ENCODE measurements at places on chromosomes 5 and 9.

GRCh38 chr5:136677217-136677616, 311.9 kb upstream of the TRPC7 start:
- DNase-seq = no peak

- DNase-seq = no peak
Measured at GRCh38 chr9:94630833-94631232, 8.5 kb downstream of the FBP1 start.

DNA sequence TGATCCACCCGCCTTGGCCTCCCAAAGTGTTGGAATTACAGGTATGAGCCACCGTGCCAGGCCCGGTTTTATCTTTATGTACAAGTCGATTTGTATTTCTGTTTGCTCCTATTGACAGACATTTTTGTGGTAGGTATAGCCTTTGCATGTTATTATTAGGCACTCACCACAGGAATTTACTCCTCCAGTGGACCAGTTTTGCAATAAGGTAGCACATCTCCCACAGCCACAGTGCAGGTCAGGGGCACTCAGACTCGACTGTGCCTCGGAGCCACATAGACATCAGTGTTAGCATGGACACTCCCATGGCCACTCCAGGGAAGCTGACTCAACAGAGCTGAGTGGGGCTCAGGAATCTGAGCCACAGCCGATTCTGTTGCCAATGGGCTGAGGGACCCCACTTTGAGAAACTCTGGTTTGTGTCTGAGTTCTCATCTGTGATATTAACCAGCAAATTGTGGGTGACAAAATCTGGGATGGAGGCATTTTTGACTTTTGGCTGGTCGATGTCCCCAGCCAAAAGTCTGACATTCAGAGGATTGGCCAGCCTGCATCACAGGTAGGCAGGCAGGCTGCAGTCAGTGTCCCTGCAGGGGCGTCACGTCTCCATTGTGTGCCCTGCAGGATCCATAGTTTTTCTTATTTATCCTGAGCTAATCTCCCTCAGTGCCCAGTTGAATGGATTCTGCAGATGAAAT, 15.0 kb upstream of the SHB start:
- DNase-seq = peak; percentile 47

GRCh38 chr5:378301-378891, 56.9 kb downstream of the AHRR start:
- DNase-seq = no peak

- no peak for DNase-seq
Measured at GRCh38 chr9:107870927-107871680, 381.5 kb upstream of the KLF4 start.

DNA sequence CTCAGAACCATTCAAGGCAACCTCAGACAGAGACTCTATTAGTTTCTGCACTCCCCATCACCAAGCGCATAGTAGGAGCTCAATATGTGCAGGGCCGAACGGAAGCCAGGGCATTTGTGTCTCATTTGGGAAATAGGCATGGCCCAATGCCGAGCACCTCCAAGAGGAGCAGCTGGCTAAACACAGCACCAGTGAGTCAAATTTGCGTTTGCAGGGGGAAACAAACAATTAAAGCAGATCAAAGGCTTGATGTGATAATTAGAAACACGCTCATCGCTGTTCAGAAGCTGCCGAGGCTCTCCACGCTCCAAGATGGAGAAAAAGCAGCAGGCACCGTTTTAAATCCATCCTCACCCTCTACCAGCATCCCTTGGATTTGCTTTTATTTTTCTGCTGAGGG, 225.3 kb downstream of the AGTPBP1 start:
- DNase-seq = no peak

GRCh38 chr5:55222092-55222984, 4.8 kb downstream of the MCIDAS start:
- no peak for DNase-seq

DNA sequence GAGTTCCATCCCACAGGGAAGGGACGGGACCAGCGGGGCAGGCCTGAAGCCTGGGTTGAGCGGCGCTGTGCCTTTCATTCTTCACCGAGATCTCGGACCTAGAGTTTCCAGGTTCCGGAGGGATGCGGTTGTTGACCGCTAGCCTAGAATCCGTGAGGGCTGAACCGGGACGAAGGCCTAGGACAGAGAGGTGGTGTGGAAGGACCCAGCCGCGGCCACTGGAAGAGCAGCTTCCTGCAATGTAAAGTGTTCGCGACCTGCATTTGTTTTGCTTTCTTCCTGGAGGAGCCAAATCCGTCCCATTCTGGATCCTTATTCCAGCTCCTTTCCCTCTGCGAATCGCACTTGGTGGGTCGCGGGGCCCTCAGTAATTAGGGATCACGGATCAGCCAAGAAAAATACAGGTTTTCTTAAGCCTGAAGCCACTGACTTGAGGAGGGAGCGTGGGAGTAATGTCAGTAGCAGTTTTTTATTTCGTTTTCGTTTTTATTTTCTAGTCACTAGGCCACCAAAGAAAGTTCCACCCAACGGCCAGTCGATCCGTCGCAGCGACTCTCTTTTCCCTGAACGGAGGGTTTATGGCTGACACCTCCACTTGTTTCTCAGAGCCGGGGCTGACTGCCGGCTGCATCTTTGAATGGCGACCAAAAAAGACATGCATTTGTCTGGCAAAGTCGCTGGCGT, 48.6 kb downstream of the ANXA2R start:
- no peak for DNase-seq

DNA sequence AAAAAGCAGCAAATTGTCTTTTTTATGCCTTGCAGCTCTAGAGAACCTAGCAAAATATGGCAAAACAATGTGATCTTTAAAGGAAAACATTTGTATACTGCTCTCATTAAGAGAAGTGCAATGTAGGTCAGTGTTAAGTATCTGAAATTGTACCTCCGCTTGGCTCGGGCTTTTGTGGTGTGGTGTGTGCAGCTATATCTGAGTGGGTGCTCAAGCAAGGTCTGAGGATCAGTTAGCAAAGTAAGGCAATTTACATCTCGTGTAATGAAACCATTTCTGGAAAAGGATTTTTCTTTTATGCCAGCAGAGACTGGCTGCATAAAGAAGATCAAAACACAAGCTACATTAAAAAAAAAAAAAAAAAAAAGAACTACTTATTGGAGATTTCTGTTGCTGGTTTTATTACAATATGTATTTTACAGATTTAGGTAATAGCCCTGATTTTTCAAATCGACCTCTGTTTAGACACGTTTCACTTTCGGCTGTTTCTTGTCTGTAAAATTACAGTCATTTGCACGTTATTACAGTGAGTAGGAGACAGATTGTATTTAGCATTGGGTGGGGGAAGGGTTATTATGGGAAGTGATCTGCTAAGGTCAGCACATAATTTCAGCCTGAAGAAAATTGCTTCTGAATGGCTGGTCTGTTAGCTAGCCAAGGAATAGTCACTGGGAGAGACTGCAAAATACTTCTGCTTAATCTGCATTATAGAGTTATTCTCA, 7.9 kb upstream of the ZNF608 start:
- no peak for DNase-seq

DNA sequence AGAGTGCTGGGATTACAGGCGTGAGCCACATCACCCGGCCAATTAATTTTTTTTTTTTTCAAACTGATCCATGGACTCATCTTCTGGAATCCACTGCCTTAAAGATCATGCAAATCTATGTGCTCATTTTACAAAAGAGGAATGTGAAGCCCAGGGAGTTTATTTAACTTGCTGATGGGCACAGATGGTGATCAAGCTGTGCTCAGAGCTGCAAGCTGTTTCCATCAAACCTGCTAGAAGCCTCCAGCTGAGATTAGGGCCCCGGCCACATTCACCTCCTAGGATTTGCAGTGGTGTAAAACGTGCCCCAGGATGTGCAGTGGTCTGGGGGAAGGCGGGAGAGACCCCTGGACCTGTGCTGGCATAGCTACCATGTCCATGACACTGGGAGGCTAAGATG, 56.1 kb upstream of the TUT7 start:
- DNase-seq = no peak

DNA sequence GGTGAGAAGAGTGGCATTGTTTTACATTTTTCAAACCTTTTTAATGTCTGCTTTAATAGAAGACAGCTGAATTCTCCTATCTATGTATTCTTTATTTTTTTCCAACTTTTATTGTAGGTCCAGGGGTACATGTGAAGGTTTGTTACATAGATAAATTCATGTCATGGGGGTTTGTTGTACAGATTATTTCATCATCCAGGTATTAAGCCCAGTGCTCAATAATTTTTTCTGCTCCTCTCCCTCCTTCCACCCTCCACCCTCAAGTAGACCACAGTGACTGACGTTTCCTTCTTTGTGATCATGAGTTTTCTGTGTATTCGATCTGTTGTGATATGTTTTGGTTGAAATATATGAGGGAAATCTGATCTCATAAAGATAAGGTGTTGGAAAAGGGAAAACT, 1.7 kb upstream of the SREK1 start:
- DNase-seq = no peak

DNA sequence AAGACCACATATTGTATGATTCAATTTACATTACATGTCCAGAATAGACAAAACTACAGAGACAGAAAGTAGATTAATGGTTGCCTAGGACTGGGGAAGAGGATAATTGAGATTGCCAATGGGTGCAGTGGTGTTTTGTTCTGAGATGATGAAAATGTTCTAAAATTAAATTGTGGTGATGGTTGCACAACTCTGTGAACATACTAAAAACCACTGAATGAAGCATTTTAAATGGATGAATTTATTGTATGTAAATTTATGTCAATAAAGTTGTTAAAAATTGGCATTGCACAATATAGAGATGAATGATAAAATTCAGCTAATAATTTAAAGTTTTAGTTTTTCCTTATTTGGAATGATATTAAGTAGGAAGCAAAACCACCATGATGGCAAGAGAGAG, 109.5 kb upstream of the NR4A3 start:
- DNase-seq = no peak

DNA sequence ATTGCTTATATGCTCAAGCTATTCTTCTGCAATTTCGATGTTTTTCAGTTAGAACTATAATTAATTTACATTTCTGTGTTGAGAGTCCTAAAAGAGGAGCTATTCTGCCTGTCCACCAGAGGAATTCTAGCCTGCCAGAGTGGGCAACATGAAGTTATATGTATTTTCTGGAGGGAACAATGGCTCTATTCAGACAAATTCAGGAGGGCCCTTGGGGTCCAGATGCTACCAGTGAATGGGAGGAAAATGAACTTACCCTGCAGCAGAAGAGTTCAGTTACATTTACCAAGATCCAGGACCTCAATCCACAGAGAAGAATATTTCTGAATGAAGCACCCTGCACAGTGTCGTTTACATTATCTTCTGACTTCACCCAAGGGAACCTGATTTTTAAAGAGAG, 80.7 kb downstream of the ITGA1 start:
- no peak for DNase-seq

GRCh38 chr5:20114526-20114925, 126.5 kb upstream of the CDH18 start:
- DNase-seq = no peak

DNA sequence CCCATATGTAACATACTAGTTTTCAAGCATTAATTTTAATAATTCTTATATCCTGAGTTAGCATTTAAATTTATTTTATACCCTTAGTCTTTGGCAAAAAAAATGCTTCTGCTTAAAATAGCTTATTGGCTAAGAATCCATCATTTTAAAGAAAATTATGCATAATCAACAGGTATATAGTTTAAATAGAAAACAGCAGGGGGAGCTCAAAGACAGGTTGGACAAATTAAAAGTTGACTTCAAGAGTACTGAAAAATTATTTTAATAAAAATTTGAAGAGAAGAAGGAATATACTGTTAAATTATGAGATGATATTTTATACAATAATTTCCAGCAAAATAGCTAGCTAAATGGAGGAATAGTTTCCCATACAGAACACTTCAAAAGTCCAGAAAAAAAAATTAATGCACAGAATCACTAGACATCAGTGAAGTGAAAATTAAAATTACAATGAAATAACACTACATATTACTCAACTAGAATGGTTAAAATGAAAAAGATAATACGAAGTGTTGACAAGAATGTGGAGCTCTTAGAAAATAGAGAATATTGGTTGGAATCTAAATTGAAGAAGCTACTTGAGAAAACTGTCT, 387.1 kb downstream of the PDE4D start:
- no peak for DNase-seq

- DNase-seq = no peak
Measured at GRCh38 chr9:36632892-36633291, 60.2 kb downstream of the MELK start.

DNA sequence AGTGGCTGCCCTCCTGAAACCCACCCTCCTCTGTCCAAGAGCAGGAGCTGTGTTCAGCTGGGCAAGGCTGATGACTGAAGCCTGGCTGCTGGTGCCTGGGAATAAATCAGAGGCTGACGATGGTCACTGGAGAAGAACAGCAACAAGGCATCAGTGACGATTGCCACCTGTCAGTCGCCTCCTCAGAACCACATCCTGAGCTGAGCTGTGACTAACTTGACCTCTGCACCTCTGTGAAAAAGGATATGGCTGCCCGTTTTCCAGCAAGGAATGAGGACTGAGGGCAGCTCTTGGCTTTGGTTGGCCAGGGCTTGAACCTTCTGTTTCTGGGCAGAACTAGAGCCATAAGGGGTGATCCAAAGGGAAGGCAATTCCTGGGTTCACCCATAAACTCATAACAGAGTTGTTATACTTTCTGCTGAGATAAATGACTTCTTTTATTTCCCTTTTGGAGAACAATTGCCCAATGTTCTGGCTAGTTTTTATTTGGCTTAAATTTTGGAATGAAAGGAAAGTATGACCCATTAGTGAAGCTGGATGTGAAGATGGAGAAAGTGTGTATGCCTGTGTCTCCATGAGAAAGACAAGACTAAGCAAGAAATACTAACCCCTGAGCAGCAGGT, 40.1 kb downstream of the TRIP13 start:
- DNase-seq = peak; percentile 15

- no peak for DNase-seq
Measured at GRCh38 chr9:89657765-89658164, 53.0 kb downstream of the GADD45G start.

- no peak for DNase-seq
Measured at GRCh38 chr5:94674490-94675382, 56.3 kb downstream of the SLF1 start.

- no peak for DNase-seq
Measured at GRCh38 chr5:114325541-114325940, 36.3 kb upstream of the KCNN2 start.

DNA sequence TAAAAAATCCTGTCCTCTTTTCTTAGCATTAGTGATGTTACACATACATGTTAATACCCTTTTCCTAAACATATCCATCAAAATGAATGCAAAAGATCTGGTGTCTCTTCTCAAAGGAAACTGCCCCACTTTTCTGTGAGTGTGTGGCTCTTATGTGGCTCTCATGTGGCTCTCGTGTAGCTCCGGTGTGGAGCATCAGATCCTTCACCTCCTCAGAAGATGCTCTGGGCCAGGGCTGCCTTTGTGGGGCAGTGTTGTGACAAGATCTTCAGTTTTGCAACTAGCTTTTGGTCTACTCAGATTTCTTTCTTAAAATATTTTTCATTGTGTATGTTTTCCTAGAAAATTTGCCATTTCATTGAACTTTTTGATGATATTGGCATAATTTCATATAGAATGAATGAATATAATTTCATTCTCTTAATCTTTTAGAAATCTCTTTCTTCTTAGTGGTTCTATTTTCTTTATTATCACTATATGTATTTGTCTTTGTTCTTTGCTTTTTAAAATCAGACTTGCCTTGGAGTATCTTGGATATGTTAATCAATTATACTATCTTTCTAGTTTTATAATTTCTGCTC, 19.4 kb downstream of the GARNL3 start:
- no peak for DNase-seq

GRCh38 chr5:81778642-81779041, 27.7 kb upstream of the SSBP2 start:
- DNase-seq = no peak

Measured in cardiac septum (tissue), 1 donor.